GM12864 (cell line): ENCODE measurements at places on chromosomes 16 and 17.

- no peak for DNase-seq
Measured at GRCh38 chr17:63154586-63155244, 188.7 kb downstream of the TANC2 start.

- DNase-seq = no peak
Measured at GRCh38 chr17:63475491-63476412, 1.1 kb upstream of the ACE start.

GRCh38 chr16:72884037-72884436 lies 163.9 kb downstream of the ZFHX3 start:
- no peak for DNase-seq

- no peak for DNase-seq
Measured at GRCh38 chr17:15971098-15971678, 26.3 kb downstream of the ADORA2B start.

- DNase-seq = no peak
Measured at GRCh38 chr16:27253526-27253930, 15.0 kb downstream of the NSMCE1 start.

DNA sequence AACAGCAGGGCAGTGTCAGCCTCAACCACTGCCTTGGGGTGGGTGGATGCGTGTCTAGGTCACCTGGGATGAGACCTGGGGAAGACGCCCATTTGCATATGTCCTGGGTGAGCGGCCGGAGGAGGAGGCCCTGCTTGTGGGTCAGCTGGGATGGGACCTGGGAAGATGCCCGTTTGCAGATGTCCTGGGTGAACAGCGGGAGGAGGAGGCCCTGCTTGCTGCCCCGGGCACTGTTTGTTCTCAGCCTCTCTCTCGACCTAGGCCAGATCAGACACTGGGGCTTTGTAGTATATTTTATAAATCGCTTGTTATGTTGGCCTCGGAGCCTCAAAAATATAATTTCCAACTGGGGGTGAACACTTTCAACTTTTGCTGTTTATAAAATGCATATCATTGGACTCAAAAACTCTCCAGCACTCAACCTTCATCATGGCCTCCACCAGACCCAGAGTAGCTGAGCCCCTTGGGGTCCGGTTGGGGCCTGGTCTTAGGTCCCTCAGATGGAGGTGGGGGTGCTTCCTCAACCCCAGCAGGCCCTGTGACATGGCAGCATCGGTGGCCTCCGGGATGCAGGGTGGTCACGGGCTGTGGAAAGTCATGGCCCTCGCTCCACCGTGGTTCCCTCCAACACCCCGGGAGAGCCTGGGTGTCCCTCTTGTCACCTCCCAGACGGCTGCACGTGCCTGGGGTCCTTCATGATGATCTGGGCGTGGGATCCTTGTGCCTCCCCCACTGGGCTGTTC lies 17.3 kb downstream of the DBNDD1 start:
- DNase-seq = no peak

DNA sequence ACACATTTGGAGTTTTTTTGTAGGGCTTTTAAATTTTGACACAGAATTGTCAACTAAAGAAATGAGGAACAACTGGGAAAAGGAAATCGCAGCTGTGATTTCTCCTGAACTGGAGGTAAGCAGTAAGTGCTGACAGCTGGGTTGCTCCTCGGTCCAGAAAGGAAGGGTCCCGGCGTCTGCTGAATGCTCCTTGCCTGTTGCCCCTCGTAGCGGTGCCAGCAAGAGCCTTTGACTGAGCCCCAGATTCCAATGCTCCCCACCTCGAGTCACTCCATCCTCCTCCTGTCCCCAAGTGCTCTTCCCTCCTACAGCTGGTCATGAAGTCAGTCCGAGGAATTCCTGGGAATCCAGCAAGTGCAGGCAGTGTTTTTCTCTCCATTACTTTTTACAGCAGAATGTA lies 32.0 kb upstream of the ENDOV start:
- no peak for DNase-seq
